Tongue (tissue), 3 donors: ENCODE measurements at places on chromosomes 4 and X. TPM values are rescaled to one million over a fixed set of nuclear protein-coding genes. Genes with fewer than 3 reads are reported as not detected.

F11 gene
- 0.62 TPM for total RNA-seq

F8A1 gene
- 2.6 TPM for total RNA-seq

PDCL2 gene
- not detected for total RNA-seq

BEND2 gene
- total RNA-seq: not detected

HSFX1 gene
- total RNA-seq: 2.9 TPM

GATA1 gene
- total RNA-seq: 0.41 TPM

ADH4 gene
- not detected for total RNA-seq

GAGE12H gene
- total RNA-seq: not detected

UBA1 gene
- total RNA-seq: 127 TPM

CT45A2 gene
- not detected for total RNA-seq

DMD gene
- 304 TPM for total RNA-seq

MSANTD1 gene
- 1.1 TPM for total RNA-seq

PLXNB3 gene
- 6.8 TPM for total RNA-seq

AFF2 gene
- total RNA-seq: 3.1 TPM

ZMAT1 gene
- 3.7 TPM for total RNA-seq

KLKB1 gene
- total RNA-seq: 1.2 TPM

SPANXD gene
- not detected for total RNA-seq

CFAP299 gene
- not detected for total RNA-seq

SHROOM4 gene
- 10.2 TPM for total RNA-seq

APLN gene
- total RNA-seq: 6.9 TPM

SMR3A gene
- total RNA-seq: not detected

HS3ST1 gene
- 0.51 TPM for total RNA-seq

SPINK2 gene
- total RNA-seq: not detected

FAM9C gene
- not detected for total RNA-seq

CNOT6L gene
- 49.4 TPM for total RNA-seq

MRPL1 gene
- 42.4 TPM for total RNA-seq

SFRP2 gene
- total RNA-seq: 111 TPM

MSX1 gene
- total RNA-seq: 3.7 TPM

SPON2 gene
- 517 TPM for total RNA-seq
